ENCODE measurements at places on chromosomes 2 and 18. TPM values are rescaled to one million over a fixed set of nuclear protein-coding genes. Genes with fewer than 3 reads are reported as not detected.
A peak's percentile ranks its signal among the peaks of the same experiment; 100 is the strongest.

Gene RAB27B
- total RNA-seq: 11.8 TPM

Gene SP100
- total RNA-seq: 128 TPM

Gene MAP2
- 18.6 TPM for total RNA-seq

Gene RAPGEF4
- 7.7 TPM for total RNA-seq

Gene SCN7A
- total RNA-seq: 12.1 TPM

Gene STAT1
- total RNA-seq: 59.4 TPM

GRCh38 chr18:5969989-5970403 is 74.7 kb upstream of the TMEM200C start:
- no peaks in the 10 kb centered on the region for H3K4me1 ChIP-seq
- H3K27ac ChIP-seq: no peak overlapping the region
- no peak overlapping the region for H3K4me3 ChIP-seq
- no peaks in the 10 kb centered on the region for H3K27me3 ChIP-seq

- no peaks in the 10 kb centered on the region for H3K36me3 ChIP-seq
- H3K27ac ChIP-seq: peak overlapping the region; percentile 96
- no peak for DNase-seq
- H3K4me1 ChIP-seq: peaks cover 25% of the 10 kb centered on the region
- H3K27me3 ChIP-seq: no peaks in the 10 kb centered on the region
Measured at GRCh38 chr2:197433780-197434438, 919 bp downstream of the SF3B1 start.

GRCh38 chr2:196453613-196454047 is 185.9 kb upstream of the CCDC150 start:
- H3K4me1 ChIP-seq: no peaks in the 10 kb centered on the region
- H3K4me3 ChIP-seq: no peak overlapping the region
- no peak for DNase-seq
- H3K27me3 ChIP-seq: no peaks in the 10 kb centered on the region
- no peaks in the 10 kb centered on the region for H3K36me3 ChIP-seq
- no peak overlapping the region for H3K27ac ChIP-seq

DNA sequence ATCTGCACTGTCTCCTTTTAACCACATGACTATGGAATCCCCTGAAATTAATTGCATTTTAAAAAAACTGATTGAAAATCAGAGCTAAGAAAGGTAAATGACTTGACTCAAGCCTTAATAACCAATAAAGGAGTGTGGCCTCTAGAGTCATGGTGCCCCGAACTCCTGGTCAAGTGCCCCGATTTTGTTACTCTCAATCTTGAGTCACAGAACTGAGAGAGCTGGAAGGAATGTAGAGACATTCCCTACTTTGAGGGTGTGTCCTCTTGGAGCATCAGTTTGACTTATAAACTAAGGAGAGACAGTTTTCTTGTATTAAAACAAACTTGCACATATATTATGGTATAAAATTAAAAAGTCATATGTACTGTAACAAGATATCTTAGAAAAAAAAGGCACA is 2.4 kb downstream of the WDR43 start:
- no peak overlapping the region for H3K4me3 ChIP-seq
- H3K27me3 ChIP-seq: no peaks in the 10 kb centered on the region
- no peaks in the 10 kb centered on the region for H3K36me3 ChIP-seq
- H3K4me1 ChIP-seq: peaks cover 9% of the 10 kb centered on the region
- no peak overlapping the region for H3K27ac ChIP-seq
- no peak for DNase-seq

DNA sequence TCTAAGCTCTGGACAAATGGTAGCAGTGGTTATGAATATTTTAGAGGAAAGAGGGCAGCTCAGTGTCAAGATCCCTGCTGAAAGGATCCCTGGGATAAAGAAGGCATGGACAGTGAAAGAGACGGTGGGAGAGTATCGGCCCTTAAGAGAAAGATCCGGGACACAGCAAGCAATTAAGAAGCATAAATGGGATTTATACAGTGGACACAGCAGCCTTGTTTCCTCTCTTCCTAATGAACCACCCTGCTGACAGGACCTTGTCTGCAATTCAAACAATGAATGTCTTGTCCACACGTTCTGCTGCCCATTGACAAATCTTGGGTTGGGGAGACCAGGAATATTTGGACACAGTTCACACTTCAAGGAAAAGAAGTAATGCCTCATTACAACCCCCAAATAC is 16.5 kb downstream of the CPLX4 start:
- no peaks in the 10 kb centered on the region for H3K4me1 ChIP-seq
- H3K4me3 ChIP-seq: no peak overlapping the region
- no peak overlapping the region for H3K27ac ChIP-seq
- H3K27me3 ChIP-seq: no peaks in the 10 kb centered on the region
- no peaks in the 10 kb centered on the region for H3K36me3 ChIP-seq

- H3K36me3 ChIP-seq: no peaks in the 10 kb centered on the region
- no peak overlapping the region for H3K27ac ChIP-seq
- no peak overlapping the region for H3K4me3 ChIP-seq
- no peaks in the 10 kb centered on the region for H3K4me1 ChIP-seq
- no peaks in the 10 kb centered on the region for H3K27me3 ChIP-seq
Measured at GRCh38 chr2:240965296-240965904, 33.0 kb upstream of the SNED1 start.

DNA sequence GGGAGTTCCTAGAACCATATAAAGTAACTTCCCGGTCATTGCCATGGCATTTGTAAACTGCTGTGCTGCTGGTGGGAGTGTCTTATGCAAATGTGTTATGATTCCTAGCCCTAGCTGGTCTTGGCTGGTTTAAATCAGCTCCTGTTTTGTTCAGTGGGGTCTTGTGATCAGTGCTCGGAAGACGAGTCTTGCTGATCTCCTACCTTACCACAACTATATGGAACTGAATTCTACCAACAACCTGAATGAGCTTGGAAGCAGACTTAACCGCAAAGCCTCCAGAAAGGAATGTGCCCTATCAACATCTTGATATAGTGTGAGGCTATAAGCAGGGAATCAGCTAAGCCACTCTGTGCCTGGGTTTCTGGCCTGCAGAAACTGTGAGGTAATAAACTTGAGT is 33.5 kb downstream of the POLE4 start:
- H3K27ac ChIP-seq: no peak overlapping the region
- no peaks in the 10 kb centered on the region for H3K4me1 ChIP-seq
- DNase-seq: no peak

Measured in breast epithelium (tissue), 4 donors.